ENCODE measurements at places on chromosomes 12 and 14.

DNA sequence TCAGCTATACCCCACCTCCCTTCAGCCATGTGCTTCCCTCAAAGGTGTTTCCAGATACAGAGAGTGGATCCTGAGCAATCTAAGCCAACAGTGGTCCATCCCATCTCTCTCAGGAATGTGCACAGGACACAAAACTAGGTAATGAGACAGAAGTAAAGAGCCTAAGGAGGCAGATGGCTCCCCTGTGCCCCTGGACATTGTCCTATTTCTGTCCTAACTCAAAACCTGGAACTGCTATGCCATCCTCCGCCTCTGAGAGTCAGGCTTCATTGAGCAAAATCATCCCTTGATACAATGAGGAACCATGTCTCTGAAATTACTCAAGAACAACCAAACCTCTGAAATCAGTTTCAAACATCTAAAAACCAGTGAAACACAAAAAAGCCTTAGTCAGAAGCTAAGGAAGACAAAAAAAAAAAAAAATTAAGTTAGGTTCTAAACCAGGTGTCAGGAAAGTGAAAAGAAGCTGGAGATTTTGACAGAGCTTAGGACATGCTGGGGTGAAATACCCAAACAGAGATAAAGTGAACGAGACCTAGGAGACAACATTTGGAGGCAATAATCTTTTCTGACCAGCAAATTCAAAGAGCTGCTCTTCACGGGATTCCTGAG is 200.3 kb upstream of the PLEKHG7 start:
- DNase-seq = no peak

DNA sequence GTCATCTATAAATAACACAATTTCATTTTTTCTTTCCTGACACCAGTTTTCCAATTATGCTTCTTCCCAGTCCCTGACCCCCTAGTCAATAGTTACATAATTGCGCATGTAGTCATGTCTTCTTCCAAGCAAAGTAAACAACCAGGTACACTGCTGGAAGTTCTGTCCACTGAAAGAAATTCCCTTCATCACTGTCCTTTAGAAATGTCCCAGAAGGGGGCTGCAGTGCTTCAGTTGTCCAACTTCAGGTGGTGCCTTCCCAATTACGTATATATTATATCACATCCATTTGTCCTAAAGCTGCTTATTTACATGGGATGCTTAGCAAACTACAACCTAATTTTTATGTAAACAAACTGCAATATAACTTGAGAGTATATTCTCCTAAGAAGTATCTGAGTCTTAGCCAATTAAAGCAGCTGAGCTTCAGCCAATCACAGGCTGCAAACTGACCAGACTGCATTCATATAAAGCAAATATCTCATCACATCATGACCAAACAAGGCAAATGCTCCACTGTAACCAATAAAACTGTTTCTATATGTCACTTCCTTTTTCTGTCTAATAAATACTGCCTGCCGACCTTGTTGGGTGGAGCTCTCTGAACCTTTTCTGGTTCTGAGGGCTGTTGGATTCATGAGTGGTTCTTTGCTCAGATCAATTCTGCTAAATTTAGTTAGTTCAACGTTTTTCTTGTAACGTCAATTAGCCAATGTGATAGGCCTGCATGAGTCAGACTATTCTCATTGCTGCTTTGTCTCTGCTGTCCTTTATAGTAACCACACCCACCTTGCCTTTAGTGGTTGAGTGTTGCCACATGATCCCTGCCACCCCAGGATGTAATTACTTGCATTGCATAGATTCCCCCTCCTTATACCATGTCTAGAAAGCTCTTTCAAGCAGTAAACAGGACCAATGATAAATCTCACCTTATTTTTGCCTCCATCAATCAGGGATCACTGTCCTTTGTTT is 239.3 kb downstream of the ALG10B start:
- no peak for DNase-seq

DNA sequence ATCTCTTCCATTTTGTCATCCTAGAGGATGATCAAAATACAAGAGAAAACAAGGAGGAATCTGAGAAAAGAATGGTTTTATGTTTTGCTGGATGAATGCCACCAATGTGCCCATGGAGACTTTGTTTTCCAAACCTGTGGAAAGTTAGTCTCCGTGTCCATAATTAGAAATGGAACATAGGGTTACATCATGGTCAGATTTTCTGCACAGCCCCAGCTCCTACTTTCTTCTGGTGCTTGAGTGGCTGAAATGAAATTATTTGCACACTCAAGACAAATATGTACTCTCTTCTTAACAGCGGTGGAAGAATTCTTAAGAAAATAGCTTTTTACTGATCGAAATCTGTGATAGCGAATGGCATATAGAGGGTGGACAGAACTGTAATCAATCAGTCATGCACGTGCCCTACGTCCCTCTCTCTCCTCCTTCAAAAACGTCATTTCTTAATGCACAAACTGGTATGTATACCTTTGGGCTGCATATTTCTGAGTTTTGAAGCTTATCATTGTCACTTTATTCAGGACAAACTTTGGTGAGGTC is 825.2 kb downstream of the AACS start:
- no peak for DNase-seq

- no peak for DNase-seq
These were observed 211.8 kb downstream of the PPM1H start for GRCh38 chr12:62722971-62723680.

GRCh38 chr12:67415473-67415872 is 146.3 kb downstream of the CAND1 start:
- no peak for DNase-seq

Measured in activated CD4-positive, alpha-beta T cell treated with anti-CD3 and anti-CD28 coated beads for 24 hours (primary cell).